ENCODE measurements at places on chromosomes 1 and 21. TPM values are rescaled to one million over a fixed set of nuclear protein-coding genes. Genes with fewer than 3 reads are reported as not detected.

DNA sequence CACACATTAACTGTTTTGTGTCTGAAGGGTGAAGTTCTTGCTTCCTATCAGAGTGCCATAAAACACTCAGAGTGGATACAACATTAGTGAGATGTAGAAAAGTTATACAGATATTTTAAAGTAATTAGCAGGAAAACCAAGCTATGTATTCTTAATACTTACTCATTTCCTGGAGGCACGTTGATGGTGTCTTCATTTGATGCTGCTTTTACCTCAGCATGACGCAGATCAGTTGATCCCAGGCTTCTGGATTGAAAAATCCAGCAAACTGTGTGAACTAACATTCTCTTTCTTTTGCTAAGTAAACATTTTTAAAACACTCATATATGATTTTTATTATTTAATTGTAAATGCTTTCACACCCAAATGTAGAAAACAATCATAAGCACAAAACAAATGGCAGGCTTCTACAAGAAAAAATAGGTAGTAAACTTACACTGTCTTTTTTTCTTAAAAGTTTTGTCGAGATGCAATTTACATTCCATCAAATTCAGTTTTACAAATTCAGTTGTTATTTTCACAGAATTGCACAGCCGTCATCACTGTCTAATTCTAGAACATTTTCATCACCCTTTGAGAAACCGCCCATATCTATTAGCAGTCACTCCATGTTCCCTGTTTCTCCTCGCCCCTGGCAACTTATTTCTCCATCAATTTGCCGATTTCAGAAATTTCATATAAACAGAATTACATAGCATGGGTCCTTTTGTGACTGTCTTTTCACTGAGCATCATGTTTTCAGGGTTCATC is 198.9 kb downstream of the LRRC7 start:
- no peaks in the 10 kb centered on the region for H3K36me3 ChIP-seq
- H3K4me3 ChIP-seq = no peak overlapping the region
- no peaks in the 10 kb centered on the region for H3K27me3 ChIP-seq

Gene CDK18
- 0.16 TPM for polyA plus RNA-seq

- H3K27ac ChIP-seq = no peak overlapping the region
- H3K4me1 ChIP-seq = no peaks in the 10 kb centered on the region
- no peak overlapping the region for H3K4me3 ChIP-seq
- DNase-seq = no peak
Measured at GRCh38 chr21:23729331-23729730, 1878.0 kb downstream of the MRPL39 start.

GRCh38 chr21:32494934-32495709 is 82.6 kb downstream of the EVA1C start:
- H3K4me3 ChIP-seq = no peak overlapping the region
- no peak overlapping the region for H3K27ac ChIP-seq
- H3K36me3 ChIP-seq = no peaks in the 10 kb centered on the region
- peaks cover 1% of the 10 kb centered on the region for H3K27me3 ChIP-seq

- no peak overlapping the region for H3K27ac ChIP-seq
- no peak for DNase-seq
- H3K36me3 ChIP-seq = no peaks in the 10 kb centered on the region
- H3K4me1 ChIP-seq = no peaks in the 10 kb centered on the region
Measured at GRCh38 chr1:19054216-19054615, 97.7 kb upstream of the IFFO2 start.

Gene MROH9
- not detected for polyA plus RNA-seq

Gene CSF3R
- not detected for polyA plus RNA-seq

Gene SHE
- not detected for polyA plus RNA-seq

Gene ELAPOR1
- polyA plus RNA-seq = not detected

DNA sequence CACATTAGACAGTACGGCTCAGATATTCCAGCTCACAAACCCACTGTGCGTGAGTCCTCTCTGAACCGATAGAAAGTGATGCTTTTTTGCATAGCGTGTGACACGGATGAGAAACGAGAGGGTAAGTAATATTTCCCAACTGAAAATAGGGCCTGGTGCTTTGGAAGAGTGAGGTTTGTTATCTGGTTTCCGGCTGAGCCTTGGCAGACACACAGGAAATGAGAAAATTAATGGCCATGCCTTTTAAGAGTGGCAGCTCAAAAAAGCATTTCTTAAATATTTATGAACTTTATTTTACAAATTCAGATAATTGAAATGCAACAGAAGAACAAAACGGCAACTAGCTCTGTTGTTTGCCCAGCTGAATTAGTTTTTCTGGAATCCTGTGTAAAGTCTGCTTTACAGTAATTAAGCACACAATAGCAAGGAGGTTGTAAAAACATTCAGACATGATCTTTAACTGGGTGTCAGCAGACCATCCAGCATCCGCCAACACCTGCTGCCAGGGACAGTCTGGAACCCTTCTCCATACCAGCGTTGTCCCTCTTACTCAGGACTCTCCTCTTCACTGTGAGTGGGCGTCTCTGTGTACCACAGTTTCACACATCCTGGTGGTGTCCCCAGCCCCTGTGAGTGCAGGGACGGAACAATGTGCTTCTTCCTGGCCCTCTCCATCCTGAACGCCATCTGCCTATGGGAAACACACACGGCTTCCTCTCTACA is 155.4 kb downstream of the PGBD5 start:
- H3K27ac ChIP-seq = peak overlapping the region; percentile 40
- H3K4me3 ChIP-seq = no peak overlapping the region
- DNase-seq = peak; percentile 23

- peaks cover 19% of the 10 kb centered on the region for H3K4me1 ChIP-seq
- 0 out of 2 replicates have a peak overlapping the region, but pooled peaks have one; percentile 27 for H3K27ac ChIP-seq
- no peak for DNase-seq
- H3K4me3 ChIP-seq = peak overlapping the region; percentile 43
Measured at GRCh38 chr1:31923901-31924535, 14.2 kb downstream of the PTP4A2 start.

Gene UROD
- 105 TPM for polyA plus RNA-seq

- no peak for DNase-seq
- H3K36me3 ChIP-seq = no peaks in the 10 kb centered on the region
- H3K27ac ChIP-seq = no peak overlapping the region
- H3K27me3 ChIP-seq = no peaks in the 10 kb centered on the region
Measured at GRCh38 chr1:59604191-59604590, 210.6 kb upstream of the HOOK1 start.

Gene RNU1-3
- polyA plus RNA-seq = 3.0 TPM

DNA sequence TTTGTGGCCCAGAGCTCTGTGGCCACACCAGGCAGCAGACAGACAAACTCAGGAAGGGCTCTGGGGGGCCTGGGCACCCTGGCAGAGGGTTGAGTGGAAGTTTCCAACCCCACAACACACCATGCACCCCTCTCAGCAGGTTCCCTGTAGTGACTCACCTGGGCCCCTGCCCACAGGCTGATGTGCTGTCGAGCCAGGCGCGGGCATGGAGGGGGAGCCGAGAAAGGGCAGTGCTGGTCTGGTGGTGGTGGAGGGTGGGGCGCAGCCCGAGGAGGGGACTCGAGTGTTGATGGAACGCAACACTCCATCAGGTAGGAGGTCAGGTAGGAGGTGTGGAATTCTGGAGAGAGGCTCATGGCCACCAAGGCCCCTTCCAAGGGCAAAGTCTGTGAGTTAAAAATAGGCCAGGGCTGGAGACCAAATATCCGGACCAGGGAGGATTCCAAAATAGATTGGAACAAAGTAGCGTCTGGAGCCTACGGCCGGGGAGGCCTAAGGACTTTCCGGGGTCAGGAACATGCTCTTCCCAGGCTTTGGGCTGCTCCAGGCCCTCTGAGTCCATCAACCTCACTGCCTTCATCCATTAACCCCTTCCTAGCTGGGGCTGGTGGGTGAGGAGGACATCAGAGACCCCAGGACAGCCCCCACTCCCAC is 191.5 kb upstream of the AJAP1 start:
- DNase-seq = no peak
- H3K27ac ChIP-seq = no peak overlapping the region
- no peak overlapping the region for H3K4me3 ChIP-seq
- no peaks in the 10 kb centered on the region for H3K36me3 ChIP-seq
- H3K4me1 ChIP-seq = no peaks in the 10 kb centered on the region

Gene MAP1LC3C
- polyA plus RNA-seq = not detected

Gene RHBDL2
- polyA plus RNA-seq = not detected

DNA sequence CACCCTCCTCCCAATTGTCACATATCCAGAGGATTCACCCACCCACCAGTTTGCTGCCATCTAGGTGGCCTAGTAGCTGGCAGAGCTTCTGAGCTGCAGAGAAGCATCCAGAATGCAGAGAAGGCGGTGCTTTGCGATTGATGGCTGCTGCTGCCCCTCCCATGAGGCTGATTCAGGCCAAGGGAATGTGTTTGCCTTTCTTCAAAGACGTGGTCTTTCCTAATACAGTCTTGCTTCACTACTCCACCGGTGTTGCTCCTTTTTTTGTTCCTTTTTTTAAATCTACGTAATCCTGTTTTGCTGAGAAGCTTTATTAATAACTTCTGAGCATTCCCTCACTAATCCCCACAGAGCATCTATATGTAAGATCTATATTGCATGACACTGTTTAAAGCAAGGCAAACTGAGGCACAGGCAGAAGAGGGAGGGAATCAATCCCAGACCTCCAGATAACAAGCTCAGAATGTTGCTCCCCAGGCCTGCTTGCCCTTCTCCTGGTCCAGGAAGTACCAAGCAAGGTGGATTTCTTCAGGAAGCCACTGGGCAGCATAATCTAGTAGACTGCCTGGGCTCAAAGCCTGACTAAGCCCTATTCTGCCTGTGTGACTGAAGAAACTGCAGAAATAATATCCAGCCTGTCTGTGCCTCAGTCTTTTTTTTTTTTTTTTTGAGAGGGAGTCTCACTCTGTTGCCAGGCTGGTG is 275.5 kb upstream of the FMN2 start:
- H3K36me3 ChIP-seq = no peaks in the 10 kb centered on the region
- no peak for DNase-seq
- no peak overlapping the region for H3K27ac ChIP-seq
- H3K4me1 ChIP-seq = no peaks in the 10 kb centered on the region
- no peaks in the 10 kb centered on the region for H3K27me3 ChIP-seq

Gene BRINP2
- polyA plus RNA-seq = not detected

DNA sequence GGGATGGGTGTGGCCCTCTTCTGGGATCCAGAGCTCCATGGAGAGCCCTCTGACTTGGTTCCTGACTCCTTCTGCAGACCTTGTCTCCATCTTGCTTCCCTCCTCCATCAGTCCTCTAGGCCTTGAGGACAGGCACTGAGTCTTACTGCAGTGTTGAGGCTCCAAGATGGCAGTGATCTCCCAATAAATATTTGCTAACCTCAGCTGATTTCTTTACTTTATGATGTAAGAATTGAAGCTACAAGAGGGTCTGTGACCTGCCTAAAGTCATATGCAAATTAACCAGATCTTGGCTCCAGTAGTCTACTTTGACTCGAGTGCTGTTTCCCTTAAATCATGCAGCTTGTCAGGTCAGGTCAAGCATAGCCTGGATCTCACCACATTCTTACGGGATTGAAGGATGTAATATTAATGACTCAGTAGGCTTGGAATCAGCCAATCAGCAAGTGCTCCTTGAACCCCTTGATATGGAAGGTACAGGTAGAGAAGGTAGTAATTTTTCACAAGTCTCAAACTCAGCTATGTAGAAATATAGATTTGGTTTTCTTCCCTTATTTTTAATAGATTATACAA is 93.0 kb downstream of the CLIC6 start:
- DNase-seq = no peak
- no peak overlapping the region for H3K27ac ChIP-seq
- no peaks in the 10 kb centered on the region for H3K36me3 ChIP-seq
- no peaks in the 10 kb centered on the region for H3K4me1 ChIP-seq
- H3K27me3 ChIP-seq = 0 out of 2 replicates have a peak, but pooled peaks cover 2% of the 10 kb centered on the region

- DNase-seq = no peak
- peaks cover 46% of the 10 kb centered on the region for H3K4me1 ChIP-seq
- H3K36me3 ChIP-seq = peaks cover 24% of the 10 kb centered on the region
- peak overlapping the region; percentile 51 for H3K27ac ChIP-seq
- no peaks in the 10 kb centered on the region for H3K27me3 ChIP-seq
Measured at GRCh38 chr1:167706363-167706762, 15.4 kb upstream of the MPZL1 start.

Gene SCNM1
- polyA plus RNA-seq = 78.5 TPM

GRCh38 chr1:204658295-204658694 is 27.2 kb downstream of the LRRN2 start:
- H3K27ac ChIP-seq = no peak overlapping the region
- H3K36me3 ChIP-seq = no peaks in the 10 kb centered on the region
- no peaks in the 10 kb centered on the region for H3K4me1 ChIP-seq
- no peaks in the 10 kb centered on the region for H3K27me3 ChIP-seq

Gene SHCBP1L
- not detected for polyA plus RNA-seq

Gene ATG4C
- 30.6 TPM for polyA plus RNA-seq

Gene RBM11
- polyA plus RNA-seq = 0.29 TPM

DNA sequence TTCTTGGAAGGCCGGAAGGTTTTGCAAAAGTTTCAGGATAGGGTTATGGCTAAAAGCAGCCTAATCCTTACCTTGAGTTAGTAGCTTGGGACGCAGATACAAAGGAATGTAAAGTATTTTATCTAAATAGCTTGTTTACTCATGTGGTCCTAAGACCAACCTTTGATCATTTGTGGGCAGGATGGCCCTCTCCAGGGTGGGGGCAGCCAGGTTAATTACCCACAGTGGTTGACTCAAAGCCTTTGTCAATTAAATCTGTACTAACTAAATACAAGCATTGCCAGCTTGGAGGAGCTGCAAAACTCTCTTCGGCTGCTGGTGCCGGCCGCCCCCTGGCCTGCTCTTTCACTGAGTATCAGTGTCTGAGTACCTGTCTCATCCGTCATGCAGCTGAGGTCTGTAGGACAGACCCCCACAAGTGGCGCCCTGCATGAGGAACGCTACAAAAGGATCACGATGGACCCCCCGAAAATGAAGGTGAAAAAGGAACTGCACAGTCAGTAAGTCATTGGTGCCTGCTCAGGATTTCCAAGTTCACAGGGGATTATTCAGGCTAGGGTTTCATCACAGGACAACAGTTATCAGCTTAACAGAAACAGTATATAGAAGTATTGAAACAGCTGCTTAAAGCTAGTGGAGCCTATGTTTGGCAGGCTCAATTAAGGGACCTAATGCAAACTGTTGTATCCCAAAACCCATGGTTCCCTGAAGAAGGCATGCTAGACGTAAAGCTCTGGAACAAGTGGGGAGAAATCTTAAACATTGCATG is 212.5 kb upstream of the MAP1LC3C start:
- no peaks in the 10 kb centered on the region for H3K4me1 ChIP-seq
- H3K27ac ChIP-seq = no peak overlapping the region
- no peaks in the 10 kb centered on the region for H3K36me3 ChIP-seq
- DNase-seq = no peak
- no peak overlapping the region for H3K4me3 ChIP-seq
- H3K27me3 ChIP-seq = peaks cover 1% of the 10 kb centered on the region

- H3K4me3 ChIP-seq = no peak overlapping the region
- H3K36me3 ChIP-seq = no peaks in the 10 kb centered on the region
- no peak for DNase-seq
- H3K27me3 ChIP-seq = peaks cover 5% of the 10 kb centered on the region
- no peak overlapping the region for H3K27ac ChIP-seq
Measured at GRCh38 chr1:208235356-208235981, 8.7 kb downstream of the PLXNA2 start.

- no peak overlapping the region for H3K4me3 ChIP-seq
- H3K27me3 ChIP-seq = no peaks in the 10 kb centered on the region
- no peak for DNase-seq
- H3K4me1 ChIP-seq = no peaks in the 10 kb centered on the region
- H3K36me3 ChIP-seq = no peaks in the 10 kb centered on the region
- no peak overlapping the region for H3K27ac ChIP-seq
Measured at GRCh38 chr1:68819190-68819829, 322.4 kb upstream of the DEPDC1 start.
